ENCODE measurements at places on chromosomes 5 and 9.

GRCh38 chr9:80790764-80791163 lies 898.6 kb downstream of the TLE1 start:
- DNase-seq, result no peak

GRCh38 chr5:37055383-37055990 lies 178.9 kb downstream of the NIPBL start:
- no peak for DNase-seq

- peak; percentile 9 for DNase-seq
Observed at GRCh38 chr5:41415242-41415641, 95.2 kb downstream of the PLCXD3 start.

GRCh38 chr5:139796061-139796806 lies 626 bp downstream of the PSD2 start:
- DNase-seq, result no peak

- DNase-seq, result peak; percentile 70
Observed at GRCh38 chr5:83517072-83517687, 45.6 kb downstream of the VCAN start.

GRCh38 chr5:160665460-160665859 lies 186.6 kb downstream of the ATP10B start:
- no peak for DNase-seq

GRCh38 chr5:51181208-51181894 lies 201.9 kb upstream of the ISL1 start:
- DNase-seq, result no peak

DNA sequence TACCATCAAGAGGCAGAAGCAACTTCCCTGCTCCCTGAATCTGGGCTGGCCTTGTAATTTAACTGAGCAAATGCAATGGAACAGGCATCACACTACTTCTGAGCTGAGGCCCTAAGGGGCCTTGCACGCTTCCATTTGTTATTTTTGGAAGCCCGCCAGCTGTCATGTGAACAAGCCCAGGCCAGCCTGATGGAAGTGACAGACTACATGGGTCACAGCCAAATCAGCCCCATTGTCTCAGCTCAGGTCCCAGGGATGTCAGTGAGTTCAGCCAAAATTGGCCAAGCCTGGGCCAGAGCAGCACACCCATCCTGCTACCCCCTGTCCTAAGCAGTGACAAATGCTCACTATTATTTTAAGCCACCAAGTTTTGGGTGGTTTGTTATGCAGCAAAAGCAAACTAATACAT lies 72.8 kb downstream of the PRRT1B start:
- peak; percentile 21 for DNase-seq

GRCh38 chr9:36815566-36816348 lies 218.3 kb downstream of the PAX5 start:
- no peak for DNase-seq

GRCh38 chr9:86733929-86734328 lies 213.4 kb downstream of the GAS1 start:
- no peak for DNase-seq

DNA sequence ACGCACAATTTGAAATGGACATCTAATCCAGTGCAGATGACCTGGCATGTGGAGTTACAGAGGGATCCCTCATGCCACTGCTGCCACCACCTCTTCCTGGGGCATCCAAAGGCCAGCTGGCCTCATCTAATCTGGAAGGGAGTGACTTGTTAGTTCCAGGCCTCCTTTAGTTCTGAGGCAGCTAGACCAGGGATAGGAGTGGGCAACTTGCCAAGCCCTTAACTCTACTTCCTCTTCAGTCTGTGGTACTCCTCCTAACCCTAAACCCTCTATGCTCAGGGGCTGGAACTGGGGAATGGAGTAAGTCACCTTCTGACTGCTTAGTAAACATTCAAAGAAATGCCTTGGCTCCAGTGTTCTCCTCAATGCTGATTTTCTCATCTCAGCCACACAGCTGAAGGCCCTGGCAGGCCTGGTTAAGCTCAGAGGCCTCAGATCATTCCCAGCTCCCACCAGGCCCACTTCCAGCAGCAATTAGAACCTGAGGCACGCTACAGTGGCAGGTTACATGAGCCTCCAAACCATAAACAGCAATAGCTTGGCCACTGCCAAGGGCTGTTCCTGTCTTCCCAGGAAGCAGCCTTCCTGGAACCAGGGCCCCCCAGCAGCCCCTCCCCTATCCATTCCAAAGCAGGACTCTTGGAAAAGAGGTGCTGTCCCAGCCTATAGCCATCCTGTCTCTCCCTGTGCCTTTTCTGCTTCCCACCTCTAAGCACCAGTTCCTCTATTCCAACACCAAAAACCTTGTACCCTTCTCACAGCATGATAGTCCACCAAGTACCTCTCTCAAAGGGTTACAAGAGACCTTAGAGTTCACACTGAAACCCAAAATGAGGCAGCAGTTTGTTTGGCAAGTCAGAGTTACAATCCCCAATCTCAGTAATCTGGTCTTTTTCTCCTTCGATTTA lies 2.0 kb downstream of the EIF4EBP3 start:
- peak; percentile 17 for DNase-seq

GRCh38 chr9:100072805-100073204 lies 26.0 kb downstream of the ERP44 start:
- DNase-seq, result no peak

DNA sequence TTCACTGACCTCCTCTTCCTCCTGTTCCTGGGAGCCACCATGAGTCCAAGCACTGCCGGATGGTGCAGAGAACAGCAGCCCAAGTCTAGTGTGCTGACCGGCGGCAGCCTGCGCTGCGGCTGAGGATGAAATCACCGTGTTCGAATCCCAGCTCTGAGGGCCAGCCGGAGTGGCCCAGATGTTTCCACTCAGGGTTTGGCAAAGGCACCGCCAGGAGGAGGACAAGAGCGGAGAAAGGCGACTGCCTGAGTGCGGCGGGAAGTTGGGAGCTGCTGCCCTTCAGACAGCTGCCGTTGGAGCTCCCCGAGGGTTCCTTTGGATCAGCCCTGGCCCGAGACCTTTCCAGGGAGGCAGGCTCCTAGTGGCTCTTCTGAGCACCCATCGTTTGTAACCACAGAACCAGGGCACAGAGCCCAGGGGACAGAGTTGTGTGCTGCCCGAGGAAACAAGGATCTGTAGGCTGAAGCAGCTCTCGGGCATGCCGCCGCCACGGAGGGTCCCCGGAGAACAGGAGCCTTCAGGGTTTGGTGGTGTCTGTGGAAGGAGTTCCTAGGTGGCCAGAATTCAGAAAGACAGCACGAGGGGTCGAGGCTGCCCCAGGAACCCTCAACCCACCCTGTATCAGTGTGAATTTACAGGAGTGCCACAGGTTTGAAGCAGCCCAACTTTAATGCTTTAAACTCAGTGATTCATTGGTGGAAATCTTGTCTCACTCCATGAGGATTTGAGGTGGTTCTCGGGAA lies 115.6 kb upstream of the COL5A1 start:
- DNase-seq, result peak; percentile 67

DNA sequence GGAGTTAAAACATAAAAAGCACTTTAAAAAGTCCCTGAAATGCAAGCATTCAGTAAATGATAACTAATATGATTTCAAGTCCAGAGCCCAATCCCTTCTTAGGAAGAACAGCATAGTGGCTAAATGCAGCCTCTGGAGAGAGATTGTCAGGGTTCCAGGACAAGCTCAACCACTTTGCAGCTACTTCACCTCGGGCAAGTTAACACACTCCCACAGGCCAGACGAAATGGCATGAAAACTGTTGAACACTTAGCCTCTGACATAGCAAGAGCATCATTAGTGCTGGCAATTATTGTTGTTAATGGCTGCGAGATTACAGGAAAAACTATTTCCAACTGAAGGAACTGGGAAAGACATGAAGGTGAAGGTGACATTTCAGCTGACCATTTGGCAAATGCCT lies 205.8 kb downstream of the GRIA1 start:
- DNase-seq, result no peak

- peak; percentile 7 for DNase-seq
Observed at GRCh38 chr5:148186248-148187003, 16.4 kb upstream of the SPINK6 start.

DNA sequence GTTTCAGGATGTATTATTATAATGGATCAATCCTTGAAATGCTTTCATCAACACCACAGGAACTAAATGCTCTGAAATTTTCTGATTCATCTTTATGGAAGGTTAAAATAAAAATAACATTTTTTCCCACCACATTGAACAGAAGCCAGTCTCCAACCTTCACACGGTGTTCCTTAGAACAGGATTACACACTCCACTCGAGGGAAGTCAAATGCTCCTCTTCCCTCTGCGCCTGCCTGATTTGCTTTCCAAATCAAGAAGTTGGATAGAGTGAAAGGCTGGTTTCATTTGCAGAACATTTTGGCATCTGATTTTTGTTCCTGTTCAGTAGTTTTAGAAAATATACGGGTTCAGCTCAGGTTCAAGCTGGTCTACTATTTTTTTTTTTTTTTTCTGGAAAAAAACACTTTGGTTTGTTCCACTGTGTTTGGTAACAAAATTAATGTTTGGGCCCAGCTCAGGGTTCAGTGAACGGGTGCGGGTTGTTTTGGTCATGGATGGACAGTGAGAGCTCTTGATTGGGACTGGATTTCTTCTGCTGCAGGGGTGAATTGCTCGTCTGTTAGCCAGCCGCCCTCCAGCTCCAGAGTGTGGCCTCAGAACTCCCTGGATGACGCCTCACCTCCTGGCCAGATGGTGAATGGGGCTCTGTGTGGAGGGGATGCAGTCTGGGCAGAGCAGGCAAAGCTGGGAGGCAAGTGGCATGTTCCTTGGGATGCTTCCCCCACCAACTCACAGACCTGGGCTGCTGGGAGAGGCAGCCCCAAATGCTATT lies 82.4 kb upstream of the STC2 start:
- no peak for DNase-seq

DNA sequence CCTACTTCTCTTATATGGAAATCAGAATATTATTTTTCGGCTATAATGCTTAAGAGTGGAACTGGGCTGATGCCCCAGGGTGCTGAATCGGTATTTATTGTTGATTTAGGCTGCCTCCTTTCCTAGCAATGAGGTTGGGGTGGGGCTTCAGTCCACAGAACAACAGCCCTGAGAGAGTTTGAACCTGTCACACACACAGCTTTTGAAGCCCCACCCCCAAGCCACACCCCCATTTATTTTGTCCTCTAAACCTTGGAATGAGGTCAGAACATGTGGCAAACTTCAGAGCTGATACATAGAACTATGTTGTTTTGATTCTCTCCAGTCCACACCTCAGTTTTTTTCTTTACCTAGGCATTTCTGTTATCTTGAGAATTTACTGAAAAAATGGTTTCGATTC lies 51.7 kb upstream of the CAMK4 start:
- no peak for DNase-seq

DNA sequence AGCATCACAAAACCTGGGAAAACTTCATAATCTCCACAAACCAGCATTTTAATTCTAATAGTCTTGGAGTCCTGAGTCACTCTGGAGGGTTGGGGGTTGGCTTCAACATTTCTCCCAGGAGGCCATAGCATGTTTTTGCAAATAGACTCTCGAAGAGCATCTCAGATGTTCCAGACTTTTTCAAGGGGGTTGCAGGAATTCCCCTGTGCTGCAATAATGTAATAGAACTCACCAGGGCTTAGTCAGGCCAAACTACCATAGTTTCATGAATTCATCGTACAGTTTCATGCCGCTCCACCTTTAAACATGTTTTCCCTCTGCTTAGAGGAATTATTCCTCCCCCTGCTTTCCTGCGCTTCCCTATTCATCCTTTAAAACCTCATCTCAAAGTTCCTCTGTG lies 499.5 kb upstream of the KLF4 start:
- DNase-seq, result peak; percentile 58

GRCh38 chr5:1139331-1140170 lies 27.7 kb upstream of the SLC12A7 start:
- no peak for DNase-seq

DNA sequence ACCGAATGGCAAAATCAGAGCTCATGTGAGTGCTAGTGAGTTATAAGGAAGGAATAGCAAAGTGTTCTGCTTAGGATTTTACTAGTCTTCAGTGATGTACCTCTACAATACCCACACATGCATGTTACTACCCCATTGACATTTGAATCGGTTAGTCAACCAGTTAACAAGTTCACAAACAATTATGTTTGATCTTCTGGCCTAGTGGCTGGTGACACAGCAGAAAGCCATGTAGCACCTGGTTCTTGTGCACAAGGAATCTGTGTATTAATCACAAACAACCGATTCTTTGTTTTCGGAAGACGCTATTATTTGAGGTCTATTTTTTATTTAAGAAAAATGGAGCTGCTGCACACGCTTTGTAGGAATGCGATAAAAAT lies 41.9 kb downstream of the NTRK2 start:
- no peak for DNase-seq

GRCh38 chr5:147169399-147169798 lies 65.4 kb upstream of the STK32A start:
- DNase-seq, result peak; percentile 60

GRCh38 chr9:16012621-16013020 lies 459.8 kb downstream of the CCDC171 start:
- peak; percentile 64 for DNase-seq

DNA sequence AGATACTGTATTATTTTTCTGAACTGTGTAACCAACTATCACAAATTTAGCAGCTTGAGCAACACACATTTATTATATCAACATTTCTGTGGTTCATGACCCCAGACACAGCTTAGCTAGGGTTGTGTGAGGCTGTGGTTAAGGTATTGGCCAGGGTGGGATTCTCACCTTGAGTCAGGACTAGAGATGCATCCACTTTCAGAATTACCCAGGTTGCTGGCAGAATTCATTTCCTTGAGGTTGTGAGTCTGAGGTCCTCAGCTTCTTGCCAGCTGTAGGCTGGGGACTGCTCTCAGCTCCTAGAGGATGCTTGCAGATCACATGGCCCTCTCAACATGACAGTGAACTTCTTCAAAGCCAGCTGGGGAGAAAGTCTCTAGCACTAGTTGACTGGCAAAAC lies 122.5 kb upstream of the RASGRF2 start:
- no peak for DNase-seq

DNA sequence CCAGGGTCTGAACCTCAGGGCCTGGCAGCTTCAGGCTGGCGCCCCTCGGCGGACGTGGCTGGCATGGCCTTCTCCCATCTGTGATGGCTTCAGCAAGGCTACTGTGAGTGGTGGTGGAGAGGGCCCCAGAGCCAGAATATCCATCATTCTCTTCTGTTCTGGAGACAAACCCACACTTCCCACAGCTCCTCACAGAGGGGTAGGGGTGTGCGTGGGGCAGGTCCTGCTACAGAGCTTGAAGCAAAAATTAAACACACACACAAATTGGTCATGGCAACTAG lies 9.6 kb downstream of the GPX3 start:
- DNase-seq, result no peak

- peak; percentile 26 for DNase-seq
Observed at GRCh38 chr9:112443200-112443599, 43.4 kb upstream of the KIAA1958 start.

DNA sequence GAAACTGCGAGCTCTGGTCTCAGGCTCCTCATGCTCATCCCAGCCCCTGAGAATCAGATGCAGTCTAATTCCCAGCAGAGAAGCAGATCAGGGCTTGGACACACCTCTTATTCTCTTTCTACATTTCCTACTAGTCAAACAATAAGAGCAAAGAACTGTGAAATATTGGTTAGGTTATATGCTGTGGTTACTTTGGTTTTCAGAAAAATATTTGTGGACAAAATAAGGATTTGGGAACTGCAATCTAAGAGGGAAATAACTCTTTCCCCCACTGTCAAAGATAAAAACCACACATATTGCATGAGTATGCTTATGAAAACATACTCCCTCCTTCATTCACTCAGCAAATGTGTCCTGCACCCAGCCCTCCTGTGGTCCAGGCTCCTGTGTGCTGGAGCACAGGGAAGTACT lies 164.5 kb upstream of the S1PR3 start:
- DNase-seq, result peak; percentile 91

Measured in fibroblast of skin of right biceps (primary cell).